ENCODE measurements at places on chromosomes 16 and 17. TPM values are rescaled to one million over a fixed set of nuclear protein-coding genes. Genes with fewer than 3 reads are reported as not detected.

- no peak for DNase-seq
These were observed 480 bp downstream of the TXNL4B start for GRCh38 chr16:72092832-72093447.

GRCh38 chr16:65222049-65222448 is 100.2 kb upstream of the CDH11 start:
- DNase-seq, result no peak

DNA sequence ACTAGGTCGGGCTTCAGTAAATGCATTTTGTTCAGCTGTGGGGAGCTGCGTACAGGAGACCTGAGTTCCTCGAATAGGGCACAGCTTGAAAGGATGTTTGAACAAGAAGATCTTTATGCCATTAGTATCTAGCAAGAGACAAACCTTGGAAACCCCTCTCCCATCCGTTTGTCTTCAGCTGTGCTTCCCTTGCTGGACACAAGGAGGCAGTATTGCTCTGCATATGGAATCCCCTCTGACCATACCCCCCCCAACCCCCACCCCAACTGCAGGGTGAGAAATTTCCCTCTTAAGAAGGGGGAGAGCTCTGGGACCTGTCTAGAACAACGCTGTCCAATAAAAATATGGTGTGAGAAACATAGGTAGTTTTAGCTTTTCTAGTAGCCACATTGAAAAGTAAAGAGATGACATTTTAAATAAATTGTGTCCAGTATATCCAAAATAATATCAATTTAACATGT is 1.6 kb downstream of the MRM1 start:
- peak; percentile 64 for DNase-seq

DNA sequence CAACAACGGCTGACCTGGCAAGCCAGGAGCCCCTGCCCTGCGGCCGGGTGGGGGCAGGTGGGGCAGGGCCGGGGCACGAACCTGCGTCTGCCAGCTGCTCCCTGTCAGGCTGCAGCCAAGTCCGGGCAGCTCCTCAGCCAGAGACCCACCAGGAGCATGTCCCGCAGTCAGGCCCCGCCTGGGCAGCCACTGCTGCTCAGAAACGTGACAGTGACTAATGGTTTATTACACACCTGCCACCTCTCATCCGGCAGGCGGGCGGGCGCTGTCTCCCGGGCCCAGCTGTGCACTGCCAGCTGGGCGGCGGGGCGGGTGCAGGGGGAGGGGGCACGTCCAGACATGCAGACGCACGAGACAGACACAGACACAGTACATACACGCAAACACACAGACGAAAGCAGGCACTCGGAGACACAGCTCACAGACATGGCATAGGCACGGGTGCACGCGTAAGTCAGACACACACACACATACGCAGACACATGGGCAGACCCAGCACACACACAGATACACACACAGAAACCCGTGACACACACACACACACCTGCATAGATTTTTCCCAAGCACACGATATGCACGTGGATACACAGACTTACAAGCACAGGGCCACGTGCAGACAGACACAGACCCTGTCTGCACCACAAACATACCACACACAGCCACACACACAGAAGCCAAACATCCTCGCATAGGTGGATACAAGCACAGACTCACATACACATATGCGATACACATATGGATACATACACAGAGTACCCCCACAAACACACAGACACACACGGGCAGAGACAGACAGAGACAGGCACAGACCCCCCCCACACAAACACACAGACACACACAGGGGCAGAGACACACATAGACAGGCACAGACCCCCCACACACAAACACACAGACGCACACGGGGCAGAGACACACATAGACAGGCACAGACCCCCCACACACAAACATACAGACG is 248.3 kb upstream of the CIBAR2 start:
- no peak for DNase-seq

GRCh38 chr17:29722411-29723198 is 99.9 kb upstream of the CORO6 start:
- DNase-seq, result no peak

- DNase-seq, result no peak
These were observed 2.6 kb downstream of the NOG start for GRCh38 chr17:56595831-56596690.

DNA sequence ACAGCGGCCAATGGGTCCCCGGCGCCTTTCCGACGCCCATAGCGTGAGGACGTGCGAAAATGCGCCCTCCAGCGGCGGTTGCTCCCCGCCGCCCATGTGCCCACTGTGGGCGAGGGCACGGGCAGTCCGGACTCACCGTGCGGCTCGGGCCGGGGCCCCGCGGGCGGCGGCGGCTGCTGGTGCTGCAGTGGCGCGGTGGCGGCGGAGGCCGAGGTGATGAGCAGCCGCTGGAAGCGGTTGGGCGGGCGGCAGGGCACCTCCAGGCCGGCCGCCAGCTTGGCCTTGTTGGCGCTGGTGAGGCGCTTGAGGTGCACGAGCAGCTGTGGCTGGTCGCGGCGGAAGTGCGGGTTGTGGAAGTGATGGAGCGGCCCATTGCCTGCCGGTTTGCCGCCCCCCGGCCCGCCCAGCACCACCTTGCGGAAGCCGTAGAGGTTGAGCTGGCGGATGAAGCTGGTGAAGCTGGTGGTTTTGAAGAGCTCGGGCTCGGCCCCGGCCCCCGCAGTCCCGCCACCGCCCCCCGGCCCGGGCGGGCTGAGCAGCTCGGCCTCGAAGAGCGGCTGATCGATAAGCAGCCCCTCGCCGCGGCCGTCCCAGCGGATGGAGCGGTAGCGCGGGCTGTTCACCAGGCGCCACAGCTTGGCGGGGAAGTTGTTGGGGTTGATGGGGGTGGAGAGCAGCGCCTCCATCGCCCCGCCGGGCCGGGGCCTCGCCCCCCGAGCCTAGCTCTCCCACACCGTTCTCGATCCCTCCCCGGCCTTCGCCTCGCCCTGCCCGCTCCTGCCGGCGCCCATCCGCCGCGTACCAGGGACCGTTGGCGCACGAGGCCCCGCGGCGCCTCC is at the start of gene HSF5:
HSF5 (minus strand) TSS at position 820 of the 839 bp plus-strand sequence; CDS start at position 686, 134 bp downstream.
- DNase-seq, result peak; percentile 67

PRMT7 gene
- 14.4 TPM for polyA plus RNA-seq

EVI2A gene
- 1.1 TPM for polyA plus RNA-seq

KRT20 gene
- polyA plus RNA-seq, result not detected

TMED6 gene
- polyA plus RNA-seq, result 11.4 TPM

ANKRD40 gene
- 6.2 TPM for polyA plus RNA-seq
